ENCODE measurements at places on chromosomes 16 and 17.

GRCh38 chr17:44794851-44795413, 35.2 kb downstream of the GJC1 start:
- DNase-seq: peak; percentile 31

DNA sequence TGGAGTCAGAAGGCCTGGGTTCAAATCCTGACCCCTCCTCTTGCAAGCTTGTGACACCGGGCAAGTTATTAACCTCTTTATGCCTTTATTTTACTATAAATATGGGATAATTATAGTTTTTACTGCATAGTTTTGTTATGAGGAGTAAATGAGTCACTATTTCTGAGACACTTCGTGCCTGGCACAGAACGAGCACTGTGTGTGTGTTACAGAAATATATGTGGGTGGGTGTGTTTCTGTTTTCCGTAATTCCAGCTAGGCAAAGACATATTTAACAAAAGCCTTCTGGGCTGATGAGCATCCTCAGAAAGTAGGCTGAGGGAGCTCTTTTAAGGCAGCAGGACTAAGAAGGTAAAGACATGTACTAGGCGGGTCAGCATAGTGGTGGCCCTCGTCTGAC, 417.9 kb downstream of the MAF start:
- DNase-seq: no peak

- DNase-seq: no peak
Observed at GRCh38 chr17:17572010-17572785, 19.3 kb downstream of the PEMT start.

DNA sequence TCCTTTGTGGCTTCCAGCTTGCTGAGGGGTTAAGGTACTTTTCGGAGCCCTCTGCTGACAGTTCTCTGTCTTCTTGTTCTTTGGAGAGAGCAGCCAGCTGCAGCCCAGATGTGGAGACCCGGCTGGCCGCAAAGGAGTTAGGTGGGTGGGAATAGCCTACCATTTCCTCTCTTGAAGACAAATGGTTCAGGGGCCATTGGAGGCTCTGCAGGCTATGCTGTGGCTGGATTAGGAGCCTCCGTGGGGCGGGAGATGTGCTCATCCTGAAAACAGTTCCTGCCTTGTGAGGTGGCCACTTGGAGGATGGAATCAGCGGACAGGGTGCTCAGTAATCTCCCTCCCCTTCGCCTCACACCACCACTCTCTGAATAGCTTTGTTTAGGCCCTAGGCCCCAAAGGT, 30.3 kb downstream of the MEOX1 start:
- DNase-seq: no peak

- DNase-seq: no peak
Observed at GRCh38 chr16:67733734-67734470, 14.8 kb upstream of the GFOD2 start.

All from DMS53 (cell line).